ENCODE measurements at places on chromosomes 3 and 15. TPM values are rescaled to one million over a fixed set of nuclear protein-coding genes. Genes with fewer than 3 reads are reported as not detected.

GRCh38 chr3:175153595-175153994, 294.5 kb downstream of the NAALADL2 start:
- DNase-seq, result no peak

DNA sequence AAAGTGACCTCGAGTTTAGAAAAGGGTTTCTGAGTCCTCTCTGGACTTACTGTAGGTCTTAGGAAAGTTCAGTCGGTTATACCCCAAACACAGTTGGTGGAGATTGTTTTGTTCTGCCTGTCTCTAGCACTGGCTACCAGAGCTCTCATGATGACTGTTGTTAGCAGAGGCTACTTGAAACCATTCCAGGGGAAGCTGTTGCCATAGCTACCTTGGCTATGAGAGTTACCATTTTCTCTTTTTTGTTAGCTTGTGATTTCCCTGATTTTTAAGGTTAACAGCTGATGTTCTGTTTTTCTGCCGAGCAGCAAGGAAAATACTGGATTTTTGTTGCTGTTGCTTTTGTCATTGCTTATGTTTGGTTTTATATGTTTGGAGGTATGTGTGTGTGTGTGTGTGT, 26.7 kb downstream of the ABHD2 start:
- peak; percentile 59 for DNase-seq

- DNase-seq, result peak; percentile 58
These were observed 1.5 kb downstream of the ETFA start for GRCh38 chr15:76309601-76310330.

DNA sequence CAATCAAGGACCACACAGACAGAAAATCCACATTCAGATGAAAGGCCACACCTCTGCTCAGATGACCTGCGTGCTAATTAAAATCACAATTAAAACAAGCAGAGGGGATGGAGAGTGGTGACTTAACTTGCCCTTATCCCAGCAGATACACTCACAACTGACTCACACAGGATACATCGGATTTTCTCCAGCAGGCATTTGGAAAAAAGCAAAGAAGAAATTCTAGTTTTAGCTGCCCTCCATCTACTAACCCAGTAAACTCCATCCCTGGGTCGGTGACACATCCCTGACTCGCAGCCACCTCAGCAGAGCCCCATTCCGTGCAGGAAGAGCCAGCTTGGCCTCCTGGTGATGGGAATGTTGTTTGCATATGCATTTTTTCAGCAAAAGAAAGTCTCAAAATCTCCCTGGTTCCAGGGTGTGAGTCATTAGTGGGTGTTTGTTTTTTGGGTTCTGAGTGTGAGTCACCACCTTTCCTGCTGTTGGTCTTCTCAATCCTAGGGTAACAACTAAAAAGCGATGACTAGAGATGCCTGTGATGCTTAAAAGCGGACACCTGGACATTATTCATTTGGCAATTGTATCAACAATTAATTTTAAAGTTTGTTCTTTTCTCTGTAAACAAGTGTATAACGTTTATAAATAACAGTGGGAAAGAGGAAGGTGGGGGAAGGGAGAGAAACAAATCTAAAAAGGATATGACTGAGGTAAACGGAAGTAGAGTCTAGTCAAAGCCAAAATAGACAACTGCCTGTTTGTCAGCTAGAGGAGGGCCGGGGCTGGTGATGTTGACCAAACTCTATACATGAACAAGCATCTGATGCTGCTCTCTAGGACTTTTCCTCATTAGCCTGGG, 49.8 kb upstream of the SLC4A7 start:
- DNase-seq, result peak; percentile 47

- no peak for DNase-seq
These were observed 101.1 kb downstream of the BOC start for GRCh38 chr3:113312416-113312815.

- DNase-seq, result peak; percentile 65
These were observed 184.0 kb upstream of the ADAMTS9 start for GRCh38 chr3:64871834-64872249.

- DNase-seq, result no peak
These were observed 14.9 kb upstream of the ZNF662 start for GRCh38 chr3:42891042-42891441.

DNA sequence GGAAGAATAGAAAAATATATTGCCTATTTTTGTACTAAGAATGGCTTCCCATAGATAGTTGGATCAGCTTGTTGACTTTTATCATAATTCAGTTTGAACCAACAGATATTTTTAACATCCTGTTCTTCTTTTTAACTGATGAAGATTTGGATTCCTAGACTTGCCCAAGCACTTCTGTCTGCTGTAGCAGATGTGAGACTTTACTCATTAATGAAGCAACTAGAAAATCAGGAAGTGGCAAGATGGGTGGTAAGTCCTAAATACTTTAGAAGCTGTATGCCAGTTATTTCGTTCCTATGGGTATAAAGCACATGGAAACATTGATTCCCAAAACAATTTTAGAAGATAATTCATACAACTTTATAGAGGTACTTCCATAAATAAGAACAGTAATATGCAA, 8.4 kb downstream of the PIGB start:
- no peak for DNase-seq

DNA sequence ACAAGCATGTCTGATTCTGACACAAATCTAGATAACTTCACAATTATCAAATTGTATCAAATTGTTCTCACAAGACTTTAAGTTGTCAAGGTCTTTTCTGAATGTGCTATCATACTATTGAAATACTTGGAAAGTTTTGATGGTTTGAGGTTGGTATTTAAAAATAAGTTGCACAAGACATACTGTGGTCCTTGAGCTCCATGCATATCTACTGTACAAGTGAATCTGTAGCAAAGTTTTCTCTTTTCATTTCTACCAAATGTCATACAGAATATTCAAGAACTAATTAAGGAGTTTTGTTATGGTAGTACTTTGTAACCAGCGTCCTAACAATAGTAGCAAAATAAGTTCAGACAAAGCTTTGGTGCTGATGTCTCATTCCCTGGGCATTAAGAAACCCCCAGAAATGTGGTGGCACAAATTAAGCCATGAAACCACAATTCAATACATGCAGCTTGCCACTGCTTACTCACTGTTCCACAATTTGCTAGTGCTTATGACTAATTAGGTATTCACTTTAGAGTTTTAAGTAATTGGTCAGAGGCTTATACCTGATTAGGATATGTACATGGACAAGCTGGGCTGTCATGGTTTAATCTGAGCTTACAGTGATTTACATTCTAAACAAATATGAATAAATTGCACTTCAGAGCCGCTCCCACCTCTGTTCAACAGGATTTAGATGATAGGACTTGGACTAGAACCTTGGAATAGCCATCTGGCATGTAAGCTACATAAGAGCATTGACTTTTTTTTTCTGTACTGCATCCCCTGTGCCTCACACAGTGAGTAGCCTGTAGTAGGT, 8.8 kb downstream of the TBC1D23 start:
- DNase-seq, result no peak

DNA sequence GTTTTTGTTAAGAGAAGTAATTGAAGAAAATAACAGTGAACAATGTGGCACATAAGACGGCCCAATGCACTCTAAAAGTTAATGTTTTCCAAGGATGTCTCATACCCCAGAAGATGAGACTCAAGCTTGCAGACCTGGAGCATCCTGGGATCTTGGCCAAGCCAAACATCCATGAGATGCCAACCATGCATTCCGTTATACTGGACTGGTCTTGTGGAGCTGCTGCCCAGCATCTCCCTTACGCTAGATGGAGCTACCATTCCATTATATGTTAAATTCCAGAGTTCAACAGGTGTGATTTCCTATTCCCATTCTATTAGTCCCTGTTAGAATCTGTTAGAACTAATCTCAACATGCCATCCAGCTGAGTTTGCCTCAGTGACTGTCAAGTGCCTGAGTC, 181.8 kb downstream of the PDCD6IP start:
- DNase-seq, result peak; percentile 22

DNA sequence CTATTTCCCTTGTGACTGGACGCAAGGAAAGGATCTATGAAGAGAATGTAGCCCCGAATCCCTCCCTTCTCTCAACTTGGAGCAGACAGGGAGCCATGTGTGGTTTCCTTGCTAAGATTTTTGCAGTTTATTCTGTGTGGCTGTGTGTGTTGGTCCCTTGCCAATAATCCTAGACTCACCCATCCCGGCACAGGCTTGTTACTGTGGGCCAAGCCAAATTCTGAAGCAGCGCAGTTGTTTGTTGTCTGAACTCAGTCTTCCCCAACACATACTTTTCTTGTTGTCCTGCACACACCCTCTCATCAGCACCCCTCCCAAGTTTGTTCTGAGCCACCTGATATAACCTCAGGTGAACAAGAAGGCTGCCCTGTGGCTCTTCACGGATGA, 193.3 kb upstream of the CTDSPL start:
- peak; percentile 82 for DNase-seq

DNA sequence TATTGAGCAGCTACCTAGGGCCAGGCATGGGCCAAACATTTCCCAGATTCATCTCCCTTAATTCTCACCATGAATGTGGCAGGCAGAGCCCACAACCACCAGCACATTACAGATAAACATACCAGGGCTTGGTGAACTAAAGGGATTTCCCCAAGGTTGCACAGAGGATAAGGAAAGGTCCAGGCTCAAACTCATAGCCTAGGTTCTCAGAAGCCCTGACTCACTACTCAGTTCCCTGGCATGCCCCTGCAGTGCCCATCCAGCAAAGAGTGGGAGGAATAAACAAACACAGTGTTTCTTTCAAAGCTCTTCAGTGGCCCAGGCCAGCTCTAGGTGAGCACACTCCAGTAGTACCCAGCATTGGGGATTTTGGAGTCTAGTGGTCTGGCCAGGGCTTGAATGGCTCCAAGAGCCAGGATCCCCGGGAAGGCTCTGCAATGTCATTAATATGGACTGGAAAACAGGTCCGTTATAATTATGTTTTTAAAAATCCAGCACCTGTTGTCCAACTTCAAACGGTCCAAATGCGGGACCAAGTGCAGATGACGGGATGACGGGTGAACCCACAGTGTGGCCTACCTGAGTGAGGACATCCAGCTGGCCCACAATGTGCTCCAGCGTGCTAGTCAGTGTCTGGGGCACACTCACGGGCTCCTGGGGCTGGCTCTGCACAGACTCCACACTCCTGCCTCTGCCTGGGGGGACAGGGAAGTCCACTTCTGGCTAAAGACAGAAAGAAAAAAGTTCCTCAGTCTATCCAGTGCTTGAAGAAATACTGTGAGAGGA, 39.8 kb upstream of the DUSP7 start:
- DNase-seq, result no peak

GRCh38 chr3:190424478-190425439, 24.9 kb downstream of the TMEM207 start:
- DNase-seq, result peak; percentile 66

DNA sequence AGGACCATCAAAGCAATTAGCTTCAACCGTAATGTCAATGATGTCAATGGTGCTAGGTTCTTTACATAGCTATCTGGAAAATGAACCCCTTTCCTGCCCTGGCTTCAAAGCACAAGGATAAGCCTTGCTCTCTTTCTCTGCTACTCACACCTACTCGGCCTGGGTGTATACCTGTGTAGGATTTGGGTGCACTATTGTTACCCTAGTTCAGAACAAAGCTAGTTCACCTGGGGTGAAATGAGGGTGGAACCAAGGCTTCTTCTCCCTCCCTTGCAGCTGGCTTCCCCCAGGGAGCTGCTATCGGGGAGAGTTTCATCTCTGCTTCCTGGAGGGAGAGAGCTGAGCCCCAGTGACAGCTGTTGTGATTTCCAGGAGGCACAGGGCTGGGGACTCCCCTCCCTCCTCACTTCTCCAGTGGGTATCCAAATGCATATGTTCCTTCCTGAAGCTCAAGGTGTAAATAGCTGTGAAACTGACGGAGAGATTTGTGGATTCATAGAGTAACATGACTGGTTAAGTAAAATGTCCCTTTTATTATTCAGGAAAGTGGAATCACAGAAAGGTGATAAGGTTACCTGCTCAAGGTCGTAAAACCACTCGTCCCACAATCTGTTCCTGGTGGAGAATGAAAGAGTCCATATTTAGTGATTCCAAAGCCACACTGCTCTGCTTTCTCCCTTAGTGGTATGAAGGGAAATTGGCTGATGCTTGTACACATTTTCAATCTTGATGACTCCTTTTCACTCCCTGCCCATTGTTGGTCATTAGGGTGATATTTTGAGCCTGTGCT, 11.8 kb upstream of the C3orf70 start:
- no peak for DNase-seq

DNA sequence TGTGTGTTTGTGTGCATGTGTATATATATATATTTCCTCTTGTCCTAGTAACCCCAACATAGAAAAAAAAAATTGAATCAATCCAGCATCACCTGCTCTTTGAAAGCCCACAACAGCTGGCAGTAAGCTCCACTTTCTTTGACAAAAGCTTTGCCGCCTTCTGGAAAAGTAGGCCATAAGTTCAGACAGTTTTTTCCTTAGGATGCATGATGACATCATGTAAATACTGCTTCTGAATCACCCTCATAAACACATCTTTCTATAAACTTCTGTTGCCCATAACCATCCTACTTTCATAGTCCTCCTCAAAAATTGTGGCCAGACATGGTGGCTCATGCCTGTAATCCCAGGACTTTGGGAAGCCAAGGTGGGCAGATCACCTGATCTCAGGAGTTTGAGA, 67.4 kb downstream of the CSNK1G1 start:
- DNase-seq, result peak; percentile 18

GRCh38 chr3:151395806-151396205, 11.3 kb upstream of the P2RY12 start:
- DNase-seq, result no peak

GRCh38 chr15:59736181-59736580, 47.1 kb upstream of the BNIP2 start:
- no peak for DNase-seq

- peak; percentile 74 for DNase-seq
These were observed 177.6 kb downstream of the GOLIM4 start for GRCh38 chr3:167918008-167918596.

DNA sequence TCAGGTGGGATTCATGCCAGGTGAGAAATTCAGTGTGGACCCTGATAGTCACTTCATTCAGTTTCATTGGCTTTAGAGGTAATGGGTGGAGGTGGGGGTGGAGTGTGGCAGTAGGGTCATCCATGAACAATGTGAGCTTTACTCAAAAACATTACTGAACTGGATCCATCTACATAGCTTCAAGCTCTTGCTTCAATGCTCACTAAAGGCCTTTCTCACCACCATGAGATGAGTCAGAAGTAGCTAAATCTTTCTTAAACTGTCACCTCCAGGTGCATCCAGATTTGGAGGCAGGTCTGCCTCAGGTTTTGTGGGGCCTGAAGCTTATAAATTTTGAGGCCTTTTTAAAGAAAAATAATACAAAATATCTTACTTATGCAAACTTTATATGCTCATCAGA, 363.6 kb downstream of the CHST2 start:
- no peak for DNase-seq

DNA sequence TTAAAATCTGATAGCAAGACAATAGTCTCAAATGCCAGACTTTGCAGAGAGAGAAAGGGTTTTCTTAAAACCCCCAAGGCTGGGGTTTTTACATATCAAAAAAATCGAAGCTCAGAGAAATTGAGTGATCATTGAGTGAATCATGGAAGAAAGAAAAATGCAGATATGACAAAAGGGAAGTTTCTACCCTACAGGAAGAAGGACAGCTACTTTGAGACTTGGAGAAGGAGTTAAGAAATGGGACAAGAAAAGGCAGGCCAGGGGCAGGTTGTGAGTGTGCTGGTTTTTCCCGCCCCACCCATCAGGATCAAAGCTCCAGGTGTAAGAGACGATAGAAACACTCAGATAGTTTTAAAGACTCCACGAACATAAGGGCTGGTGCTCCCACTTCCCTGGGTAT, 18.6 kb downstream of the TMEM158 start:
- DNase-seq, result no peak

IL17RD gene
- polyA plus RNA-seq, result 34.2 TPM

TLNRD1 gene
- polyA plus RNA-seq, result 16.3 TPM

APEH gene
- 60.5 TPM for polyA plus RNA-seq

CMTM7 gene
- polyA plus RNA-seq, result 21.7 TPM

NPAP1 gene
- polyA plus RNA-seq, result 0.12 TPM

CYP1A2 gene
- 0.10 TPM for polyA plus RNA-seq

TRAK1 gene
- polyA plus RNA-seq, result 84.2 TPM

GHSR gene
- not detected for polyA plus RNA-seq

TM6SF1 gene
- polyA plus RNA-seq, result 49.2 TPM

SOX14 gene
- polyA plus RNA-seq, result not detected

Data from muscle of leg (tissue), 16 donors.